ENCODE measurements at places on chromosomes 2 and 18. TPM values are rescaled to one million over a fixed set of nuclear protein-coding genes. Genes with fewer than 3 reads are reported as not detected.

B3GNT7 gene
- total RNA-seq = 23.7 TPM

DNA sequence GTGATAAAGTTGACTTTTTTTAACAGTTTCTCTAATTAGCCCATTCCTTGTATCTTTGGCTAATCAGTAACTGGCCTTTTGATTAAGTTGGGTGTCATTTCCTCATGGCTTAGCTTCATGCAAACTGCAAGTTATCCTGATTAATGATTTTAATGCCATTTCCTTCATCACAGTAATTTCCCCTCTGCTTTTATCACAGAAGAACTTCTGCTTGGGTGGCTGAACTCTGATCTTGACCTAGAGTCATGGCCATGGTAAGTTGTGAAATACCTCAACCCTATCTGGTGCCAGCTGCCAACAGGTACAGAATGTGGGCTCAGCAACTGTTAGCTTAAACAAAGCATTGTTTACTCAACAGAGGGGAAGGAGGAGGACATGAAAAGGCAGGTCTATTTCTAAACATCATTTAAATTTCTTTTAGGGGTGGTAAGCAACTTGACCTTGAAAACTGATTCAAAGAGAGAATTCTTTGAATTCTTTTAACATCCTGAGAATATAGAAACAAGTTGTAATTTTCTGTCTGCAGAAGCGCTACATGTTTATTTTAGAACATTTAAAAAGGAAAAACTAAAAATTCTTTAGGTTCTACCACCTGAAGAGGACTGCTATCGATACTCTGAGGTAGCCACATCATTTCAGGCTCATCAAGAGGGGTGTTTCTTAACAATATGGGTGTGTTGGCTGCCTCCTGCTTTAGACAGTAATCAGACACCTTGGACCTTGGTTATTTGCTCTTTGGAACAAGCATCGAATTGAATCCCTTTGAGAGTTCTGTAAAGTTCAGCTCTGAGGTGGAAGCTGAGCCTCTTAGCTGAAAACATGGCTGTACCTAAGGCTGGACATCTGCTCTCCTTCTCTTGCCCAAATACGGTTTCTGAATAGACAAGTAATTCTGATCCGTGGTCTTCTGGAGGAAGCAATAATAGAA is 39.7 kb downstream of the ANXA4 start:
- DNase-seq = no peak

DNA sequence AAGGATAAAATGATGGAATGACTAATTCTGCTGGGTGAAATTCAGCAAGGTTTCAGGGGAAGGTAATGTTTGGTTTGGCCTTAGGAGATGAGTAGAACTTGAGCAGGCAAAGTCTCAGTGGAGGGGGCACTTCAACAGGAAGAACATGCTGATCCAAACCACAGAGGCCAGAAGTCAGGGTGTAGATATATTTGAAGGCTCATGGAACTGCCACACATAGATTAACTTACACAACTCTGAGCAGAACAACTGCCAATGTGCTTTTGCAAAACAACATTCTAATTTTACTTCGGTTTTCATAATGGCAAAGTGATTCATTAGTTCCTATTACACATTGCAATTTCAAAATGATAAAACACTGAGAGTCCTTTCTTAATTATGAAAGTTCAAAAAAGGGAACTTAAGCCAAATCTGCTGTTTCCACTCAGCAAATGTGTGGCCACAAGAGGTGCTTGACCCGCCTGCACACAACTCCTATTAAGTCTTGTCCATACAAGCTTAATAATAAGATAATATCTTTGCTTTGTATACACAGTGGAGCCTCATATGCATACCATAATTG is 284.8 kb downstream of the MREG start:
- no peak for DNase-seq

ICOS gene
- 0.12 TPM for total RNA-seq

GRCh38 chr2:172513524-172513900 is 42.4 kb upstream of the PDK1 start:
- no peak for DNase-seq

HOXD13 gene
- total RNA-seq = not detected

CCBE1 gene
- not detected for total RNA-seq

SETBP1 gene
- total RNA-seq = 72.8 TPM

TMEM150A gene
- 13.2 TPM for total RNA-seq

GRCh38 chr2:224182498-224182897 is 143.4 kb upstream of the SERPINE2 start:
- DNase-seq = no peak

CCDC178 gene
- total RNA-seq = not detected

- DNase-seq = no peak
Observed at GRCh38 chr2:172639823-172640222, 83.9 kb downstream of the PDK1 start.

ZNF385B gene
- total RNA-seq = not detected

DNA sequence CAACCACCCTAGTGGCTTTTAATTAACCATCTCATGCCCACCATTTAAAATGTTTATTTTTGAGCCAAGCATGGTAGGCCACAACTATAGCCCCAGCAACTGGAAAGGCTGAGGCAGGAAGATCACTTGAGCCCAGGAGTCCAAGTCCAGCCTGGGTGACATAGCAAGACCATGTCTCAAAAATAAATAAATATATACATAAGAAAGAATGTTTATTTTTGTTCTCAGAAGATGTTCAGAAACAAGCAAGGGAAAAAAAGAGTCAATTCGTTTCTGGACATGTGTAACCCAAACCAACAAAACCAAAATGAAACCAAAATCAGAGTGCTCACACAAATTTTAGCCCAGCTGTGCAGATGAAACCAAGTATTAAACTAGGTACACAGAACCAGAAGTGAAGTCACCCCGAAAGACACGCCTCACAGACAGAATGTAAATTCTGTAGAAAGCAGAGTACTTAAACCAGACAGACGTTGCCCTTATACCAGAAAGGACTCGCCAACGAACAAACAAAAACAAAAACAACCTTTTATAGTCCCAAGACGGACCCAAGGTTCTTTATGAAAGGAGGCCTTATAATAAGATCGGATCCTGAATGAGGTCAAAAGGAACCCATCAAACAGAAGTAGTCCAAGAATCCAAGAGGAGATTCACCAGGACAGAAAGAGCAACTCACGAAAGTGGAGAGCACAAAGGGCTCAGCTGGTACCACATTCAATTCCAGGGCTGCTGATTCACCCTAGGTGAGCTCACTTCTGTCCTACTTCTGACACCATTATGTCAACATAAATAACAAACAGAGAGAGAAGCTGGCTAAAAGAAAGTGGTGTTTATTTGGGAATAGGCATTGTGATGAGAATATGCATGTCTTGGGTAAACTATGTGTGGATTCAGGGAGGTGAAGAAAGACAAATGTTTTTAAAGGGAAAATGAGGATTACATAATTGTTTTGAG is 31.8 kb upstream of the MTCL1 start:
- DNase-seq = no peak

ZAP70 gene
- total RNA-seq = 4.8 TPM

DNA sequence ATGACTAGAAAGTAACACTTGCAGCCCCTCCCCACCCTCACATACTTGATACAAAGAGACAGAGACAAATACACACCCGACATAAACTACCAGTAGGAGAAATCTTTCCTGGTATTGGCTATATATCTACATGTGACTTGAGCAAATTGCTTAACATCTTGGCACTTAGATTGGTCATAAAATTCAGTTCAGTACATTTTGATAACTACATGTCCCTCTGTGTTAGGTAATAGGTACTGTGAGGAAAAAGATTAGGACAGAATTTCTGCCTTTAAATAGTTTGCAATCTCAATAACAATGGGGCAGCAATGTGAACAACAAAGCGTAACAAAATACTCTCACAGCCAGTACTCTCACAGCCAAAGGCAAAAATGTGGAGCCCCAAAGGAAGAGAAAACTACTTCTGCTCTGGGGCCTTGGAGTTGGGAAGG is 670.0 kb upstream of the ACVR2A start:
- no peak for DNase-seq

Measured in activated B cell treated with CpG ODN at 0.5 μM for 24 hours (primary cell).